ENCODE measurements at places on chromosomes 1 and 21. TPM values are rescaled to one million over a fixed set of nuclear protein-coding genes. Genes with fewer than 3 reads are reported as not detected.

The LEMD1 gene
- 1.4 TPM for total RNA-seq

The PGM1 gene
- total RNA-seq: 57.9 TPM

The FTCD gene
- total RNA-seq: 0.98 TPM

The UBE2U gene
- 0.34 TPM for total RNA-seq

DNA sequence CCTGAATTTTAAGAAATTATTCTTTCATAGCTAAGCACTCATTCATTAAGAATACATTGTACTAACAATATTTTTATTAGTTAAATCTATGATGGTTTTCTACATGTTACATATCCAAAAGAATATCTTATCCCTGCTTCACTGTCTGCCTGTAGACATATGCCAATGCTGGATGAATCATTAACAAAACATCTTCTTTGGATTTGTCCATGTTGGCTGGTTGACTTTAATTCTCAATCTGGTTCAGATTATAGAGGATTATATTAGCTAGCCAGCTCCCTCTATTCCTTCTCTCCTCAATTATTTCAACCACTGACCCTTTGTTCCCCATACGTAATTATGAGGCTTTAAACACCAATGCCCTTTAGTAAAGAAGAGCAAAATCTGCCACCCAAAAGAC is 138.9 kb upstream of the DMRTA2 start:
- DNase-seq: no peak

DNA sequence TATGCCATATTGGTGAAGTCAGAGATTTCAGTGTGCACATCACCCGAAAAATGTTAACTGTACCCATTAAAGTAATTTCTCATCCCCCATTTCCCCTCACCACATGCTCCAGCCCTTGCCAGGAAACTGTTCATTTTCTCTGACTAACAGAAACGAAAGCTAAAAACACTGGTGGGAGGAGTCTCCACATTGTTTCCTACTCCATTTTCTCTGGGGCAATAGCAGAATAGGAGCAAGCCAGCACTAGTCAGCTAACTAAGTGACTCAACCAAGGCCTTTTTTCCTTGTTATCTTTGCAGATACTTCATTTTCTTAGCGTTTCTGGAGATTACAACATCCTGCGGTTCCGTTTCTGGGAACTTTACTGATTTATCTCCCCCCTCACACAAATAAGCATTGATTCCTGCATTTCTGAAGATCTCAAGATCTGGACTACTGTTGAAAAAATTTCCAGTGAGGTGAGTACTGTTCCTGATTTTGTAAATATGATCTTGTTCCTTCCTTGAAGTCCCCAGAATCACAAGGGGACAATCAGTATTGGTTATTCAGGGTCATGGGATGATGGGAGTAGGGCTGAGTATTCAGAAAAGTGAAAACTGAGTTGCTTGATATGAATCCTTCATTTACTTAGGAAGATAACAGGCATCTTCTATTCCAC is at the start of gene IFI16:
Gene IFI16 (plus strand): TSS at position 204 of the 658 bp plus-strand sequence. CDS start 4,774 bp downstream, outside the sequence.
- peak; percentile 57 for DNase-seq

- DNase-seq: no peak
Measured at GRCh38 chr1:198934426-198934825, 295.6 kb downstream of the PTPRC start.
